GM23338 (cell line): ENCODE measurements at places on chromosomes 1 and 21.
A peak's percentile ranks its signal among the peaks of the same experiment; 100 is the strongest.

DNA sequence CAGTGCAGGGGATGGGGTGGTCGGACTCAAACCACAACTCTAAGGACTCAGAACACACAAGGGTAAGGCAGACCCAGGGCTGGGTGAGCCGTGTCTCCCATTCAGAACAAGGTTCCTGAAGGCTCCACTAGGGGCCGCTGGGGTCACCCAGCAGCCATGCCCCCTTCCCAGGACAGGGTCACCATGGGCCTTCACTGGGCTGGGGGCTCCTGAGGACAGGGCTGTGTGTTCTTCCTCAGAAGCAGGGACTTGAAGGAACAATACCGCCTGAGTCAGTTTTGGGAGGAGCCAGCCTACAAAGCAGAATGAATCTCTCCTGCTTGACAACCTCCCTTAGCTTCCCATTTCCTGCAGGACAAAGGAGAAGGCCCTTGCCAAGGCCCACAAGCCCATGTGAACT is 15.4 kb downstream of the RIMS3 start:
- DNase-seq: peak; percentile 79

GRCh38 chr21:41957991-41958766 is 4.4 kb upstream of the C2CD2 start:
- peak; percentile 43 for DNase-seq

DNA sequence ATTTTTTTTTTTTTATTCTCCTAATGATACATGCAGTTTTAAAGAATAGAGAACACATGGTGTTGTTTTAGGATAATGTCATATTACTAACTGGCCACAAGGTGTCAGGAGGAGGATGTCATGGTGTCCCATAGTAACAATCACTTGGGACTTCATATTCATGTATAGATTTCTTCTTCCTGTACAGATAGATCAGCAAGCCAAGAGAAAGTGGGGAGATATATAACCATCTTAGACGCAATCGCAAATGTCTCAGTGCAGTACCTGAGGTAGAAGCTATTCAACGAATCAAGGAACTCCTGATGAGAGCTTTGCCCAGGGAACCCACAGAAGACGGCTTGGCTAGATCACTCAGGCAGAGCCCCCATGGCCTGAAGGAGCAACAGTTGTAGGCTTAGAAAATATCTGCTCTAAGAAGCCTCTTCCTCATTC is 12.3 kb downstream of the OR2T11 start:
- peak; percentile 6 for DNase-seq

DNA sequence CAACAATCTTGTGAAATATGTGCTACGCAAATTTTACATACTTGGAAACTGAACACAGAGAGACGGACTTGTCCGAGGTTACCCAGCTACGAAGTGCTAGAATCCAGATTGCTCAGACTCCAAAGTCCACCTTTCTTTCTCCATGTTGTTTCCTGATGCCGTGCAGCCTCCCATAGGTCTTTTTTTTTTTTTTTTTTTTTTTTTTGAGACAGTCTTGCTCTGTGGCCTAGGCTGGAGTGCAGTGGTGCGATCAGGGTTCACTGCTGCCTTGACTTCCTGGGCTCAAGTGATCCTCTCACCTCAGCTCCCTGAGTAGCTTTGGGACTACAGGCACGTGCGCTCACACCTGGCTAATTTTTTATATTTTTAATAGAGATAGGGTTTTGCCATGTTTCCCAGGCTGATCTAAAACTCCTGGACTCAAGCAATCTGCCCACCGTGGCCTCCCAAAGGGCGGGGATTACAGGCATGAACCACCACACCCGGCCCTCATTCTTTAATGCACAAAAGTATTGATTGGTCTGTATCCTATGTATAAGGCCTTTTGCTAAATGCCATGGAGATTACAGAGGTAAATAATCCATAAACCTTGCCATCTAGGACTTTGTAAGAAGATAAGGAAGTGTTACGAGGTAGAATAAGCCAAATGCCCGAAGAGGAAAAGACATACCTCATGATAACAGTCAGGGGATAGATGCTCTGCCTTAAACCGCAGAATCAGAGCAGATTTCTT is 92.8 kb downstream of the C1orf21 start:
- DNase-seq: no peak

- DNase-seq: no peak
These were observed 76.7 kb downstream of the NFASC start for GRCh38 chr1:204947338-204947737.

DNA sequence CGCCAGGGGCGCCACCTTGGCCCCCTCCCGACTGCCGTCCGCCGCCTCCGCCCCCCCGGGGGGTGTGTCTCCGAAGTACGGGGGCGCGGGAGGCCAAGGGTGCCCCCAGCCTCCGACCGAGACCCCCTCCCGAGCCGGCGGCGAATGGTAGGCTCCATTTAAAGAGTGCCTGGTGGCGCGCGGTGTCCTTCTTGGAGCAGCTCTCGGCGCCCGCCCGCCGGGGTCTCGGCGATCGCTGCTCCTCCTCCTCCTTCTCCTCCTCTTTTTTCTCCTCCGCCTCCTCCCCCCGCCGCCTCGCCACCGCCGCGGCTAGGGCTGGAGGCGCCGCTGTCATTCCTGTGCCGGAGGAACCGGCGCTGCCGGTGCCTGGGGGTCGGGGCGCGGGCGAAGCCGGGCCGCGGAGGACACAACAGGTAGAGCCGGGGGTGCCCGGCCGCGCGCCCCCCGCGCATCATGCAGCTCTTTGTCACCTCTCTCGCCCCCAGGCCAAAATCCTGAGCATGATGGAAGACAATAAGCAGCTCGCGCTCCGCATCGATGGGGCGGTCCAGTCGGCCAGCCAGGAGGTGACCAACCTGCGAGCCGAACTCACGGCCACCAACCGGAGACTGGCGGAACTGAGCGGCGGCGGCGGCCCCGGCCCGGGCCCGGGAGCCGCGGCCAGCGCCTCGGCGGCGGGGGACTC is at the start of gene KAZN:
Gene KAZN (plus strand): TSS at position 188 of the 685 bp plus-strand sequence.
- peak; percentile 83 for DNase-seq

- DNase-seq: peak; percentile 74
These were observed 749 bp downstream of the CITED4 start for GRCh38 chr1:40861224-40862003.

DNA sequence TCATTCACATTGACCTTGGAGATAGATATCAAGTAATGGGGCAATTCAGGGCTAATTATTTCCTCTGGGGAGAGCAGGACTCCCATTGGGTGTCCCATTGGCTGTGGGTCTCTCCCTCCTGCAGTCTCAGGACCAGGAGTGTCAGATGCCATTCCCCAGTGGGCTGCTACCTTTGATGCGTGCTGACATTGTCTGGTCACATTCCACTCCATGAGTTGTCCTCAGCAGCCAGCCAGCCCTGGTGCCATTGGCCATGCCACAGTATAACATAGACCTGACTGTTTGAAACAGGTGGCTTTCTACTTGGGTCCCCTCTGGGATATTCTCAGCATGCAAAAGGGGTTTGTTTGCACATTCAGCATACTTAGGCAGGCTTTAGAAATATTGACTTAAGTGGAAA is 118.5 kb downstream of the MRPS6 start:
- no peak for DNase-seq

- DNase-seq: no peak
These were observed 16.8 kb downstream of the PHTF1 start for GRCh38 chr1:113742515-113742914.

DNA sequence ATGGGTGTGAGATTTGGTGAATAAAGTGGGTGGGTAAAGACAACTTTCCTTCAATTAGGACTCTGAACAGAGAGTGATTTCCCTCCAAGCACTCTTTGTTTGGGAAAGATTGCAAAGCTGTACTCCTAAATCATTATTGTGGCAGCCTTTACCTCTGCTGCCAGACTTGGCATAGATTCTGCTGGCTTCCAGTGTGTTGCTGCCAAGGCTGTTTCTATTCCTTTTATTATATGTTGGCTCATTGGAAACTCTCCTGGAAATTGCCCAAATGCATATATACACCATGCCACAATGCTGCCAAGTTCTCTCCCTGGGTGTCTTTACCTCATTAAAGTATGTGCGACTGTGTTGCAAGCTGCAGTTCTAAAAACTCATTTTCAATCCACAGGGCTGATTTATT is 668.0 kb downstream of the MRPL39 start:
- DNase-seq: no peak

GRCh38 chr1:184289825-184290550 is 96.8 kb upstream of the C1orf21 start:
- peak; percentile 51 for DNase-seq

DNA sequence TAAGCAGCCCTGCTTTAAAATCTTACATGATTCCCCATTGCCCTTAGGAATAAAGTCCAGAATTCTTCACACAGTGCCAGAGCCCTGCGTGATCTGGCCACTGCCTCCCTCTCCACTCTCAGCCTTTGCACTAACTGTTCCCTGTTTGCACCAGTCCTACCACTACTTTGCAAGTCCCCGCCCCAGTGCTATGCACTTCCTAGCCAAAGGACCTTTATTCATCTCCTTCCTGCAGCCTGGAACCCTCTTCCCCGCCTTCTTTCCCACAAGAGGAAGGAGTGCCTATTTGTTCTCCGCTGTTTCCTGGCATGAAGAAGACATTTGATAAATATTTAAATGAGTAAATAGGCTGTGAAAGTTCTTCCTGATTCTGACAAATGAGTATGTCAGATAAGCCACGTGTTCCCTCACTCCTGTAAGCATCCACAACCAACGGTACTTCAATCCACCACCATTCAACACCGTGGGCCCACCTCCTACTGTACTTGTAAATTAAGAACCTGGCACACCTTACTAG is 23.9 kb downstream of the CAPN8 start:
- DNase-seq: no peak

DNA sequence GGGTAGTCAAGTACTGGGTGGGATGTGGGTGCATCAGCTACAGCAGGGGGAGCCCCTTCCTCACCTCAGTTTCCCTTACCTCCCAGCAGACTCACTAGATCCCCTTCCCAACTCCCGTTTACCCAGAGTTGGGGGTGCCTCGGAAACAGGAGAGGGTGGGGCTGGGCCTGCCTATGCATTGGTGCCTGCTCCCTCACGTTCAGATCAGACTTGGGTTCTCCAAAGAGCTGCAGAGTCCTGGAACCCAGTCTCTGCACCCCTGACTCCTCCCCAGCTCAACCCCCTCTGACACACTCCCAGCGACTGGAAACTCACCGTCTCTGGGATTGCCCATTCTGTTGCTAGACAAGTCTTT is 6.0 kb downstream of the FOXO6 start:
- DNase-seq: no peak

DNA sequence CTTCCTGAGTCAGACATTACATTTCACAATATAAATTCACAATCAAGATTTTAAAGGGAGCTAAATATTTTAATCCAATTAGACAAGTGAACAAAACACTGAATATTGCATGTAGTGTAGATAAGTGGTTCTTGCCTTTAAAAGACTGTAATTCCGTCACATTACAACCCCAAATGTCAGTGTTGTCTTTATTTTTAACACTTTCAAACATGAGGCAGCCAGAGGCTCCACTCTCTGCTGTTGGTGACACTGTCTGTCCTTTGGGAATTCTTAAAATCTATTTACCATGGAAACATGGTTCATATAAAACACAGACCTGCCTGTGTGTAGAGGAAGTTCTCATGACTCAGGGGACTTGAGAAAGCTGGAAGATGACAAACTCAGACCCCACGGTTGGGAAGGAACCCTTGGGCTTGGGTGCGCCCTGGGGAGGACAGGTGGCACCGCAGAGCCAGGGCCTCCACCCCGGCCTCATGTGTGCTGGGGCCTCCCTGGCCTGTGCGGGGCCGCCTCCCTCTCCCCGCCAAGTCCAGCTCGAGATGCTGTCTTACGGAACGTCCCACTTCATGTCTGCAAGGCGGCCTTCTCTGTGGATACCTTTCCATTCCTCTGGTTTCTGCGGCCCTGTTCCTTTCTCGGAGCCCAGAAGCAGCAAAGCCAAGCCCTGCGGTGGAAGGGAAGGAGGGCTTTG is 239.0 kb downstream of the SDCCAG8 start:
- no peak for DNase-seq

- DNase-seq: no peak
These were observed 26.2 kb downstream of the ZYG11B start for GRCh38 chr1:52752484-52752826.

DNA sequence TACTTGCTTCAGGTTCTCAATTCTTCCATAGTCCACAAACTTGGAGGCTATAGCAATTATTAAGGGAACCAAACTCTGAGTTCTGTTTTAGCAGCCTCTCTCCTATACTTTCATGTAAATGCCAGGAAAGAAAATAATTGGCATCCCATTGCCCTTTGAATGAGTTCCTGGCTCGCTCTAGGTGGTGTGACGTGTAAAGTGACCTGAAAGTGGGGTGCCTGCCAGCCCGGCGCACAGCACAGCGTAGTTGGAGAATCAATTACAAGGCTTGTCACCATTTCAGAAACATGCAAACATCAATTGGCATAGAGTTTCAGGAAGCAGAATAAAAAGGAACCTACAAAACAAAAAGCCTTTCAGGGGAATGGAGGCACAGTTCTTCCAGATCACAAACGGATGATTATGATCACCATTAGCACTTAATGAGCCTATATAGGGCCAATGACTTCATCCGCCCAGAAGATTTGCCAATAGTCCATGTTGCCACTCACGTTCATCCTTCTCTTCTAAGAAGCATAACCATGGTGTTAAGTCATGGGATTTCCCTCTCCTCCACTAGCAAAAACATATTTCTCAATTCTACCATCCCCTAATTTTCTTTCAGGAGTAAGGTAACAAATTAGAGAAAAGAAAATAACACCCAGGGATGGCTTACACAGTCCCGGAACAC is 354.6 kb upstream of the ADGRL2 start:
- no peak for DNase-seq

DNA sequence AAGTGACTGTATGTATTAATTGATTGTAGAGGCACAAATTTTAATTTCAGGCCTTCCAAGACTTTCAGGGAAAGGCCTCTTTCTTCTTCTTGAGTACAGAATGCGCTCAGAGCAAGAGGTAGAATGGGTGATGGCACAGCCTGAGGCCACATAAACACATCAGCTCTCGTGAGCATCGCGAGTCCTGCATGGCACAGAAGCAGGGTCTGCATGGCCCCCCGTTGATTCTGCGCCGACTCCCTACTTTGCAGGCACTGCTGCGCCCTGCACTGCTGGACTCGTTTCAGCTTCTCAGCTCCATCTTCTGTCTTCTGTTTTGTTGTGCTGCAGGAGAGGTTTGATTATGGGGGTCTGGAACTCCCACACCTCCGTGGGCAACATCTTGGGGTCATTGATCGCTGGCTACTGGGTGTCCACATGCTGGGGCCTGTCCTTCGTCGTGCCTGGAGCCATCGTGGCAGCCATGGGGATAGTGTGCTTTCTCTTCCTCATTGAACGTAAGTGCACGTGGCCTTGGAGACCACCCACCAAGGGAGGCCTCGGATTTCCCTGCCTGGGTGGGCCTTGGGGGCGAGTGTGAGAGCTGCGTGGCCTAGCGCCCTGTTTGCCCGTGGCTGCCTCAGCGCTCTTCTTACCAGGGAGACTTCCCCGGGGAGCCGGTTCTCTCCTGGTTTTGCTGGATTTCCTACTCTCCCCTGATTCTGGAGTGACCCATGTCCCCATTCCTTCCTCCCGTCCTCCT is 29.6 kb downstream of the SLC37A1 start:
- DNase-seq: no peak

DNA sequence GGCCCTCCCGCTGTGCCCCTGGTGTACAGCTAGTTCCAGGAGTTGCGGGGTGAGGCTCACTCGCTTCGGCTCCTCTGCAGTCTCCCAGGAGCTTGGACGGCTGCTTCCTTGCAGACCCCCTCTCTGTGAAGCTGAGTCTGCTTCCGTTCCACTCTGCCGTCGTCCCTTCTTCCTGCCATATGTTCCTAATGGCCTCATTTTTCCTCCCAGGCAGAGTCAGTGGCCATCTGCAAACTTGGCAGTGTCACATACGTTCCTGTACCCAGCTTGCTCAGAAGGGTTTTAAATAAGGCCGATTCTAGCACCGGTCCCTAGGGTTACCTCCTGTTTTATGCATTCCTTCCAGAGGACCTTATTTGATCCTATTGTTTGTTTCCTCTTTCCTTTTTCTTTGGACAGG is 21.3 kb downstream of the ACTL8 start:
- DNase-seq: no peak
